ENCODE measurements at places on chromosomes 1 and 21.
A peak's percentile ranks its signal among the peaks of the same experiment; 100 is the strongest.

GRCh38 chr1:208433086-208433485 is 188.9 kb upstream of the PLXNA2 start:
- no peak for DNase-seq

DNA sequence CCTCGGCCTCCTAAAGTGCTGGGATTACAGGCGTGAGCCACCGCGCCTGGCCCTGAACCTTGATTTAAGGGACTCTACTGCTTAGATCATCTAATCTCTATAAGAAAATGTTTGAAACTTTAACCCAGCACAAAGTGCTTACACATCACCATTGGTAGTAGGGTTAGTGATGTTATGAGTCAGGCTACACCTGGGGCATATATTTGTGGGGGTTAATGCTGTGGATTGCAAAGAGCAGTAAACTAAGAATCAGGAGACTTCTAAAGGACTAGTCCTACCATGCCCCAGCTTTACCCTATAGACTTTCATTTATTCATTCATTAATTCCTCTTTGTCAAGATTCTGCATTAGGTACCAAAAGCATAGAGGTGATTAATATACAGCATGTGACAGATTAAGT is 880.5 kb downstream of the TTLL7 start:
- DNase-seq: no peak

- no peak for DNase-seq
Observed at GRCh38 chr21:35231090-35231489, 182.0 kb upstream of the RUNX1 start.

DNA sequence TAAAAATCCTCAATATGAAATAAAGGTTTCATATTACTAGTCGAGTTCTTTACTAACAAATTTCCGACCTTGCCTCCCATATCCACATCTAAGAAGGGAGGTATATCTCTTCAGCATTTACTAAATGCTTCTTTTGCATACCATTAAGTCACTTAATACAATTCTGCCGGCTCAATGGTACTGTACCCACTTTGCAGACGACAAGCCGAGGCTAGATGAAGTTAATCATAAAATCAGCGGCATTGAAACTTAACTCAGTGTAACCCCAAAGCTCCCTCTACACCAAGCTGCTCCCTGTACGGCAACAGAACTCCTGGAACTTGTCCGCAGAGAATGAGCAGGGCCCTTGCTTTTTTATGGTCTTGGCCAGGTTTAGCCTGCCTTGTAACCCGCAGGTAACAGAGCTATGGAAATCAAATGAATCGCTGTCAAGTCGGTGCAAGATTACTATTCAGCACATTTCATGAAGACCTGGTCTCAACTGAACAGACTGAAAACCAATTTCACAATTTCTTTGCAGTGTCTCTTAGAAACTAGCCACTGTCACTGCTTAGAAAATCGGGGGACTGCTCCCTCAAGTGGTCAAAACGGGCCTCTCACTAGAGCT is 738 bp downstream of the INTS7 start:
- no peak for DNase-seq

- no peak for DNase-seq
Observed at GRCh38 chr1:160068225-160068624, 1.7 kb downstream of the KCNJ10 start.

DNA sequence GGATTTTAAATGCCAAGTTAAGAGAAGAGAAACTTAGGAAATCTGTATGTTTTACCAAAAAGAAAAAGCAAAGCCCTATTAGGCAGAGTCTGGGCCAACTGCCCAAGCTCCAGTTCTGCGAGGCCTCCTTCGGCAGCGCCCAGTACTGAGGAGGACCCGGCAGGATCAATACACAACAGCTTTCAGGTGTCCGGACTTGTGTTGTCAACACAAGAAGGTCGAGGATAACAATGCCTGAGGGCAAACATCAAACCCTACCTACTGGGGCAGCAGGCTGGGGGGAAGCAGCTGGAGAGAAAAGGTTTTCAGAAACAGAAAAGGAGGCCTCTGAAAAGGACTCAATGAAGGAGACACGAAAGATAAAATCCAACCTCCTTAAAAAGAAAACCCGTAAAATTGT is 98.1 kb upstream of the GJB5 start:
- no peak for DNase-seq

GRCh38 chr1:198019126-198019525 is 102.0 kb downstream of the LHX9 start:
- peak; percentile 8 for DNase-seq

- no peak for DNase-seq
Observed at GRCh38 chr1:173210716-173211231, 3.6 kb upstream of the TNFSF4 start.

DNA sequence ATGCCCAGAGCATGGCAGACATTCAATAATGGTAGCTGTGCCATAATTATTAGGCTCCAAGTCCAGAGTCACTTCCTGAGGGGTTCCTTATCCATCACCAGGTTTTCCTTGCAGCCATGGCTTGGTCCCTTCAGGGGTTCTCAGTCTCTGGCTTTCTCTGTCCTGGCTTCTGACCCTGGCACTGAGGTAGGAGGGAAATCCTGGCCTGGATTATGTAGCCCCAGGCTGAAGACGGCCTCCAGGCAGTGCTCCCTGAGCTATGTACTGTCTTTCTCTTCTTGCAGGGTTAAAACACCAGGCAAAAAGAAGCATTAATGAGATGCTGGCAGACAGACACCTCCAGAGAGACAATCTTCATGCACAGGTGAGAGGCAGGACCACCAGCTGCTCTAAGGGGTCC is 9.5 kb upstream of the PADI3 start:
- peak; percentile 82 for DNase-seq

DNA sequence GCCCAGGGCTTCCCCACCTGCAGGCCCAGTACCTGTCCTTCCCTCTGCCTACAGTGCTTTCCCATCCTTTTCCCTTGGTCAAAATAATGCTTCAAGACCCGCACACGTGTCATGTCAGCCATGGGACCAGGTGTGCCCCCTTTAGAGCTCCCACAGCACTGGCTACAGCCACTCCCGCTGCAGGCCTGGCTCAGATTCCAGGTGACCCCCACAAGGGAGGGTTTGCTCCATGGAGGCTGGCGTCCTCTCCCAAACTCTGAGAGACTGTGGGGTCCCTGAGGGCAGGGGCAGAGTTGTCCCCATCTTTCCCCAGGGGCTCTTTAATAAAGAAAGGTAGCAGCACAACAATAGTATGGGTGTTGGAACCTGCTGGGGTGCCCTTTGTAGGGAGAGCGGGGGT is 66.4 kb upstream of the RUNX3 start:
- DNase-seq: no peak

GRCh38 chr1:5907966-5908365 is 84.3 kb downstream of the NPHP4 start:
- no peak for DNase-seq

DNA sequence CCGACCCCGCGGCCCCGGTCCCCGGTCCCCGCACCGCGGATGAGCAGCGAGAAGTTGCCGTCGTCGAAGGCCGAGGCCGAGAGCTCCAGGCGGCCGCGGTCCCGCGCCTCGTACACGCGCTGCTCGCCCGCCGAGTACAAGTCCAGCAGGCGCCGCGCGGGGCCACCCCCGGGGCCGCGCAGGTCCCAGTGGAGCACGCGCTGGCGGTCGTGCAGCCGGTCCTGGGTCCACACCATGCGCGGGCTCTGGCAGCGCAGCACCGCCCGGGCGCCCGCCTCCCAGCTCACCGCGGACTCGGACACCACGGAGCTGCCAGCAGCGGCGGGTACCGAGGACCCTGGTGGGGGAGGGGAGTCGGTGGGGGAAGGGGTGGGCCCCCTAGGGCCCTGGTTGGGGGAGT is 2.9 kb downstream of the MXRA8 start:
- DNase-seq: no peak

DNA sequence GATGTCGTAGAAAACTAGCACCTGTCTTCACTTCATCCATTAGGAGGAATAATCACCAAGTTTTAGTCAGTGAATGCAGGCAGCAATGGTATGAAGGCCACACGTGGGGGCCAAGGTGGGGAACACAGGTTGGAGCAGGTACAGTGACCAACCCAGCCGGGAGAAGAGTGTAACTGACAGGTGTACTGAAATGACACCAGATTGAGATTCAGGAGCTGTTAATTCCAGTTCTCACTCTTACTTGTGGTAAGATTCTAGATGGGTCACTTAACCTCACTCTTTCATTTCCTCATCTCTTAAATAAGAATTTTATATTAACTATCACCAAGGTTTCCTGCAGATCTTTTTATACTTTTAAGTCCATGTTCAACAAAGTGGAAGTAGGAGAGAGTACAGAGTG is 206.2 kb upstream of the PTBP2 start:
- no peak for DNase-seq

GRCh38 chr1:5481889-5482288 is 510.3 kb downstream of the NPHP4 start:
- DNase-seq: no peak

- no peak for DNase-seq
Observed at GRCh38 chr1:72202761-72203160, 79.6 kb downstream of the NEGR1 start.

Measured in HS-27A (cell line).